ENCODE measurements at places on chromosomes 12 and 14. TPM values are rescaled to one million over a fixed set of nuclear protein-coding genes. Genes with fewer than 3 reads are reported as not detected.

DNA sequence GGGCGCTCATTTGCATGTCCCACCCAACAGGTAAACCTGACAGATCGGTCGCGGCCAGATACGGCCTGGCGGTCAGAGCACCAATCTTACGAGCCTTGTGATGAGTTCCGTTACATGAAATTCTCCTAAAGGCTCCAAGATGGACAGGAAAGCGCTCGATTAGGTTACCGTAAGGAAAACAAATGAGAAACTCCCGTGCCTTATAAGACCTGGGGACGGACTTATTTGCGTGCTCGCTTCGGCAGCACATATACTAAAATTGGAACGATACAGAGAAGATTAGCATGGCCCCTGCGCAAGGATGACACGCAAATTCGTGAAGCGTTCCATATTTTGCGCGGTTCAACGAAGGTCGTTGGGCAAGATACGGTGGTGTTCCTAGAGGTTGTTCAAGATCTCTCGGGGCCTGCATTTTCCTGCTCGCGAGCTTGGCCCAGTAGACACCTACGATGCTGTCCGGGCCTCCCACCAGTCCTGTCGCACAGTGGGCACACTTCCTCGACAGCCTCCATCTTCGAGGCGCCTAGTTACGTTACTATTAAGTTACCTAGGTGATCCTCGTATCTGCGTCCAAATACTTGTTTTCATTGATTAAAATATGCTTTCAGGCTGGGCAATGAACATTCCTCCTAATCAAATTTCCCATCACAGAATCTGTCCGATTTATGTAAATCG is at the start of gene RNU6-7:
Gene RNU6-7, plus strand, starts transcription at position 230 of the 675 bp plus-strand sequence.
- no peak for DNase-seq

Gene C3AR1
- 2.7 TPM for total RNA-seq

DNA sequence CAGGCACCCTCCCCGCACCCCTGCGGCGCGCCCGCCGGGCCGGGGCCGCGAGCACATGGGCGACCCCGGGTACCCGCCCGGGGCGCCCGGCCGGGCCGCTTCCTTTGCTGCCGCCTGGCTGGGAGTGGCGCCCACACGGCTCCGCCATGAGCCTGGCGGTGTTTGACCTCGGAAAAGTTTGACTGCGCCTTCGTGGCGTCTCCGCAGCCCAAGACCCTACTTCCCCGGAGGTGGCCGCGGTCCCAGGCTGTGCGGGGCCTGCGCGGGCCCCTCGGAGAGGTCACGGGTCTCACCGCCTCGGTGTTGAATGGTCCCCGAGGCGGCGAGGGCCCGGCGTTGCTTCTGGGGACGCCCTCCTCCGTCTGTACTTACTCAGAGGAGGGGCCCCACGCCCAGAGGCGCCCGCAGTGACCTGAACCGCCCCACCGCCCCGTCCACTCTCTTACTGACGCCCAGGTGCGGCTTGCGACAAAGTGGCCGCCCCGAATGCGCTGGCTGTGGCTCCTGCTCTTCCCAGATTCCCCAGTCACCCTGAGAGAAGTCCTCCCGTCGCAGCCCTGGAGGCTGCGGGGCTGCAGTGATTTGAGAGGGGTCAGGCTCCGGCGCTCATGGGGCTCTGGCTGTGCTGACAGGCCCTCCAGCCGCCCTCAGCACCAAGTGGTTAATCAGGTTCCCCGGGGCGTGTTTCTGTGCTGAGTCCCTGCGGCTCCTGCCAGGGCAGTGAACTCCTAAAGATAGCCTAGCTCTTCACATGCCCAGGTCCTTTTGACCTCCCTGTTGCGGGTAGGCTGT is 5.8 kb downstream of the KMT5A start:
- no peak for DNase-seq

Gene DDN
- total RNA-seq, result 0.39 TPM

DNA sequence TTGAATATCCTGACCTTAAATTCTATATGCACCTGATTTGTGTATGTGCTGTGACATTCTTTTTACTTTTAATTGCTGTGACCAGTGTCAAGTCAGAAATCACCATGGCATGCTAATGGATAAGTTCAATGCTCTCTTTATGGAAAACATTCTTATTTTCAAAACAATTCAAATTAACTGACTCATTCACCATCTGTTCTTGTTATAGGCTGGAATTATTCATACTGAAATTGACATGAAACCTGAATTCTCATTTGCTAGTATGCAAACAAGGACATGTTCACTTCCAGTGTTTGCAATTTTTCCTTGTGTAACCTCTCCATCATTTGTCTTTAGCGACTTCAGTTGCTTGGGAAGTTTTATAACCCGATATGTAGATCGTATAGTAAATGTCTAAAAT is at the start of gene TAS2R30:
Gene TAS2R30, minus strand, starts transcription at position 340 of the 400 bp plus-strand sequence. CDS start 400 bp downstream, outside the sequence.
- DNase-seq, result no peak

DNA sequence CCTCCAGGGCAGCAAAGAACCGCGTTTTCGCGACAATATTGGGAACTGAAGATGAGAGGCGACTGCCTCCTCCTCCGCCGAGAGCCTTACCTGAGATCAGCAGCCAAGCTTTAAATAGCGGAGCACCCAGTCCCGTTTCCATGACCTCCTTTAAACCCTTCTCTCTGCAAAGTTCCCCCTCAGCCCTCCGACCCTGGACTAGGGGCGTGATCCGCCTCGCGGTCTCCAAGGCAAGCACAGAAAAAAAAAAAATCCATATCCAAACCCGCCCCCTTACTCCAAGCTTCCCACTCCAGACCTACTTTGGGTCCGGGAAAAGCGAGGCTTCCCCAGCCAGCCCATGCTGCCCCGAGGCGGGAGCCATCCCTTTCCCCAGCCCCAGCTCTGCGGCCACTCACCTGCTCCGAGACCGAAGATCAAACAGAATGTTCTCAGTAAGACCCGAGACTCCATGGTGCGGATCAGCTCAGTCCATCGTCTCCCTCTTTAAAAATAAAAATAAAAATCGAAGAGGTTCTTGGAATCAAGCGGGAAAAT is 630 bp downstream of the NELL2 start:
- DNase-seq, result no peak

GRCh38 chr12:46549527-46550265 is 177.1 kb upstream of the SLC38A2 start:
- DNase-seq, result no peak
